ENCODE measurements at places on chromosomes 12 and 14. TPM values are rescaled to one million over a fixed set of nuclear protein-coding genes. Genes with fewer than 3 reads are reported as not detected.

The OR6C3 gene
- polyA plus RNA-seq, result not detected

DNA sequence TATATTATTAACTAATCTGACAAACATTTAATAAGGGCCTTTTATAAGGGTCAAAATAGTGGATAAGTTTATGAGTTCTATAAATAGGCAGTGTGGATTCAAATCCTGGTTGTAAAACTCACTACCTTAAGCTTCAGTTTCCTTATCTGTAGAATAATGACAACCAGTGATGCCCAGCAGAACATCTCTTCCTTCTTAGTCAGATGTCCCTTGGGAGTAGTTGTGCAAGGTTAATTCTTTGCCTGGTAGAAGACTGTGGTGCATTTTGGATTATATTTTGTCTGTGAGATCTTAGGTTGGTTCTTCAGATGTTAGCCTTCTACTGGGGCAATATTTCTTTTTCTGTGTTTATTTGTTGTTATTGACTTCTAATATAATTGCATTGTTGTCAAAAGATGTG lies 59.5 kb downstream of the ARID2 start:
- DNase-seq, result peak; percentile 6

DNA sequence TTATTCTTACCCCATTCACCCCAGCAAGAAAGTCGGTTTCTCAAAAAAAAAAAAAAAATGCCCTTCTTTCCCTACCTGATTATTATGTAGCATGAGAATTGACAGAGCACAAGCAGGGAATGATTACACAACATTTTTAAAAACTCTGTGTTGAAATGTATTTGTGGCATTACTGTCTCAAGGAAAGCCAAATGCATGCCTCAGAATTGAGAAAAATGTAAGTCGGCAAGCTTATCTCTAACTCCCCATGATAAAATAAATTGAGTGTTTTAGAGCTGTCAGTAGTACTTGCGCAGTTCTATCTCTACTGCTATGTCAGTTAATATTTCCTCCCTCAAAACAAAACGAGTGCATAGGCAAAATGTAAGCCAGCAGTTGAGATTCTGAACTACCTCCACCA lies 25.7 kb downstream of the ANO4 start:
- DNase-seq, result no peak

GRCh38 chr12:18246066-18246465 lies 15.3 kb upstream of the PIK3C2G start:
- DNase-seq, result peak; percentile 1
